ENCODE measurements at places on chromosomes 16 and 17. TPM values are rescaled to one million over a fixed set of nuclear protein-coding genes. Genes with fewer than 3 reads are reported as not detected.
A peak's percentile ranks its signal among the peaks of the same experiment; 100 is the strongest.

- no peak for DNase-seq
Observed at GRCh38 chr17:35243561-35244340, 879 bp downstream of the SLFN5 start.

GRCh38 chr17:42979511-42980273 is at the start of gene PTGES3L:
Gene PTGES3L (minus strand): TSS chr17:42980080. CDS start chr17:42980053, 27 bp downstream.
- no peak for DNase-seq

DNA sequence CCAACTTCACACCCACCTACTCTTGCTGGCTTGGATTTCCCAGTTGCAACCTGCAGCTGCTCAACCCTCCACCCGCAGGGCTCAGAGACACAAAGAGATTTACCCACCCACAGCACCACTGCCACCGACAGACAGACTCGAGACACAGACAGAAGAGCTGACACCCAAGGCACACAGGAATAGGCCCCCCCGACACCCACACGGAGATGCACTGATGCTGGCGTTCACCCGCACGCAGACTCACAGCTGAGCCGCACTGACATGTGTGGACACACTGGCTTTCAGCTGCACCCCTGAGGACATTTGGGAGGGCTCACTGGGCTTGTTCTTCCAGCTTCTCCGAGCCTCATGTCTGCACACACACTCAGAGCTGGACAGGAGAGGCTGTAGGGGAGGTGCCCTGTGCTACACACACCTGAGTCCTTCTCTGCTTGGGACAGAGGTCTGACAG is 8.2 kb downstream of the STX1B start:
- no peak for DNase-seq

- DNase-seq = no peak
Observed at GRCh38 chr16:54847207-54847606, 83.5 kb upstream of the IRX5 start.

GRCh38 chr17:40093580-40094201 is 6.7 kb downstream of the NR1D1 start:
- no peak for DNase-seq

DNA sequence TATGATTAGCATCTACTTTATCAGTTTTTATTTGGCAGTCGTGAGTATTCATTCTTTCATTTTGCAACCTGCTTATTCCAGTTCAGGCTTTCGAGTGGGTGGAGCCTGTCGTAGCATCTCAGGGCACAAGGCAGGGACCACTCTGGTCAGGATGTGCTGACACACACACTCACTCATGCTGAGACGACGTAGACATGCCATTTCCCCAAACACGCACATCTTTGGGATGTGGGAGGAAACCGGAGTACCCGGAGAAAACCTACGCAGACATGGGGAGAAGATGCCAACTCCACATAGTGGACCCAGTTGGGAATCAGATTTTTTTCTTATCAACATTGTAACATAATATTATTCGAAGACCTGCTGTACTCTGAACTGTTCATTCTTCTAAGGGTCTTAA is 756.5 kb upstream of the RBFOX1 start:
- DNase-seq = no peak

- no peak for DNase-seq
Observed at GRCh38 chr16:27085182-27085581, 18.5 kb downstream of the C16orf82 start.

GRCh38 chr17:49235896-49236295 is 5.3 kb upstream of the PHOSPHO1 start:
- DNase-seq = no peak

DNA sequence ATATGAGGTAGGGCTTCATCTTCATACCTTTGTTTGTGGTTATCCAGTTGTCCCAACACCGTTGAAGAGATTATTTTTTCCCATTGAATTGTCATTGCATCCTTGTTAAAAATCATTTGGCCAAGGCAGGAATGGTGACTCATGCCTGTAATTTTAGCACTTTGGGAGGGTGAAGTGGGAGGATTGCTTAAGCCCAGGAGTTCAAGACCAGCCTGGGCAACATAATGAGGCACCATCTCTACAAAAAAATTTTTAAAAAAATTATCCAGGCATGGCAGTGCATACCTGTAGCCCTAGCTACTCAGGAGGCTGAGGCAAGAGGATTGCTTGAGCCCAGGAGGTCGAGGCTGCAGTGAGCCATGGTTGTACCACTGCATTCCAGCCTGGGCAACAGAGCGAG is 223.9 kb downstream of the TANC2 start:
- DNase-seq = no peak

DNA sequence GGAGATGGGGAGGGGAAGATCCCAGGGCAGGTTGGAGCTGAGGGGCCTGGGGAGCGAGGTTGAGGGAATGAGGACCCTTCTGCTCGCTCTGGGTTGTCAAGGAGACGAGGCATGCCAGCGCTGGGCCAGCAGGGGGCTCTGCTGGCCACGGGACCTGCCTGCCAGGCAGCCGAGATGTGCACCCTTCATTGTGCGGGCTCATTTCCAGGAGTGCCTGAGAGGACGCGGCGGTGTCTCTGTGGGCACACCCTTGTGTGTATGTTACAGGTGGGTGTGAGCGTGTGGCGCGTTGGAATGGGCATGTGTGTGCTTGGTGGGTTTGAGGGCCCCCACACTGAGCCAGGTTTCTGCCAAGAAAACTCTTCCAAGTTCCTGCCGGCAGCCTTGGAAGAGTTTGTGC is 15.9 kb downstream of the ARHGAP23 start:
- DNase-seq = no peak

GRCh38 chr16:15773968-15774367 is 82.9 kb downstream of the MYH11 start:
- no peak for DNase-seq

DNA sequence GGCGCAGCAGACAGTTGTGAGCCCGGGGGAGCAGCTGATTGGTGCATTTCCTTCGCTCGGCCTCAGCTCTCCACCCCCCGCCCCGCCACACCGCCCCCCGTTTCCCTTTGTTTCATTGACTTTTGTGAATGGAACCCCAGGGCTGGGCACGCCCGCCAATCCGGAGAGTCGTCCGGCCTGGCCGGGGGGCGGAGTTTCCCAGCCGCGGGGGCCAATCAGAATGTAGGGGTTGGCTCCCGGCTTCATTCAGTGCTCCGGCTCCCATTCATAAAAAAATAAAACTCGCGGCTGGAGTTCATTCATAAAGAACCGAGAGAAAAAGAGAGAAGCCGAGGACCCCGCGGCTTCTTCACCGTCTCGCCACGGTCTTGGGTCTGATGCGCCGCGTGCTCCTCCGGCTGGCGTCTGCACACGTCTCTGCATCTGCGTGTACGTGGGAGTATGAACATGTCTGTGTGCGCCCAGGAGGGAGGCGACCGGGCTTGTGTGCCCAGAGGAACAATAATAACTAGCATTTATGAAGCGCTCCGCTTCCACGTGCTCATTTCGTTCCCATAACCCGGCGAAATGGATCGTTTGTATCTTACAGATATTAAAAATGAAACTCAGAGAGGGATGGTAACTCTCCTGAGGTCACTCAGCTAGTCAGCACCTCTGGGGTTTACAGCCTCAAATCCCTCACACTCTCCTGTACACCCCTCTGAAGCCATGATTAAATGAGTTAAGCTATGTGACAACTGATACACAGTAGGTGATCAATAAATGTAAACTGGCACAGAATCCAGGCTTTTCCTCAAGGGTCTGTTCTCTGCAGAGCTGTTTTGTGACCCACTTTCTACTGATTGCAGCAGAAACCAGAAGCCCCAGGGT is at the start of gene ETV4:
ETV4 (minus strand) TSS at position 22 of the 870 bp plus-strand sequence. CDS start 723 bp downstream, outside the sequence.
- peak; percentile 83 for DNase-seq

DNA sequence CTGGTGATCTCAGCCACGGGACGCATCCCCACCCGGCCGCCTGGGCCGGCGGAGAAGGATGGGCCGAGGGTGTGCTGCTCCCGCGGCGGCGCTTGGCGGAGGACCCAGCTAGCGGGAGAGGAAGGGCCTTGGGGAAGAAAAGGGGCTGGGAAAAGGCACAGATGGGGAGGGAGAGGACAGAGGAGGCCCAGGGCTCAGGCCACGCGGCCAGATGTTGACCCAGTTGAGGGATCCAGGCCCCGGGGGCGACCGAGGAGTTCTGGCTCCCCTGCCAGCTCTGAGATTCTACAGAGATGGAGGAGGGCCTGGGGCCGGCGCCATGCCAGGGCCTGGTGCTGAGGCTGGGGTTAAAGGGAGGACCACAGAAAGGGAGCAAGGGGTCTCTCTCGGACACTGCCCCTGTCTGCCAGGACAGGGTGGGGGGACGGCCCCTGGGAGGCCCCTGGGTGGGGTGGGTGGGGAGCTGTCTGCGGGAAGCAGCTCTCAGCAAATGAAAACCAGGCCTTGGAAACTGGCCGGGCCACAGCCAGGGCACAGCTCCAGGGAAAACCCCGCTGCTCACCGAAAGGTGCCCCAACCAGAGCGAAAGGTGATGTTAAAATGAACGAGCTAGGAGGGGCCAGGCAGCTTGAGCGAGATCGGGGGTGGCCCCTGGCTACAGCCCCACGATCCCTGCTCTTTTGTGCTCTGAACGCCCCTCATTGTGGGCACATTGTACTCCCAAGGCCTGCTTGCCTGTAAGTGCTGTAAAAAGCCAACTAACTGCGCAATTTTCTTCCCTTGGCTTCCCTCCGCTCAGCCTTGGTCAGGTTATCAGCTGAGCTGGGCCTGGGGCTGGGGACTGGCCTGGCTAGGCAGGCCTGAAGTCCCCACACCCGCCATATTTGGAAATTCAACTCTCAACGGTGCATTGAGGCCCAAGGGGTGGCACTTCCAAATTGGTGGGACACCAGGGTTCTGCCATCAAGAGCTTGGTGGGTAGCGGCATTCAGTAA is 191.4 kb downstream of the ZNF423 start:
- no peak for DNase-seq

- DNase-seq = no peak
Observed at GRCh38 chr17:47924785-47925677, 16.3 kb upstream of the PNPO start.

- no peak for DNase-seq
Observed at GRCh38 chr17:50280068-50280467, 5.8 kb downstream of the TMEM92 start.

- DNase-seq = peak; percentile 44
Observed at GRCh38 chr17:38922538-38923297, 2.7 kb upstream of the LASP1NB start.

- DNase-seq = no peak
Observed at GRCh38 chr16:87333101-87333500, 15.9 kb upstream of the C16orf95 start.

DNA sequence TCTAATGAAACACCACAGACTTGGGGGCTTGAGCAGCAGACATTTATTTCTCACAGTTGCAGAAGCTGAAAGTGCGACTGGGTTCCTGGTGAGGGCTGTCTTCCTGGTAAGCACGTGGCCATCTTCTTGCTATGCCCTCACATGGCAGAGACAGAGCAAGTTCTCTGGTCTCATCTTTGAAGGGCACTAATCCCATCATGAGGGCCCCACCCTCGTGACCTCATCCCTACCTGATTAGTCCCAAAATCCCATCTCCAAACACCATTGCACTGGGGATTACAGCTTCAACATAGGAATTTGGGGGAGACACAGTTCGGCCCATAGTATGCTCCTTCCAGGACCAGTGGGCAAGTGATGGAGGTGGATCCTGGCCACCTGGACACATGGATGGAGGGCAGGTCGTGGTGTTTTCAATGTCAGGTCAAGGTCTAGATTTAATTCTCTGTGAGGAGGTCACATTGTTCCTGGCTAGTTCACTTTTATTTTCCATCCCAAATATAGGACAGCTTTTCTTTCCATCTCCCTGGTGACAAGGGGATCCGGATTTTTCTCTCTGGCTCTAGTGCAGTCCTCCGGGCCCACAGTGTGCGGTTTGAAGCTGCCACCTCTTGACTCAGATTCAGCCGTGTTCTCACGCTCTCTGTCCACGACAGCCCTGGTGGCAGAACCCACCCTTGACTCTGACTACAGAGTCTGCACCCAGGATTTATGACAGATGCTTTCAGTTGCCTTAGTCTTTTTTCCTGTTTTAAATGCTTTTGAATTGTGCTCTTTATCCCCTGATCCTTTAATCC is 160.5 kb upstream of the NOL11 start:
- DNase-seq = no peak

DNA sequence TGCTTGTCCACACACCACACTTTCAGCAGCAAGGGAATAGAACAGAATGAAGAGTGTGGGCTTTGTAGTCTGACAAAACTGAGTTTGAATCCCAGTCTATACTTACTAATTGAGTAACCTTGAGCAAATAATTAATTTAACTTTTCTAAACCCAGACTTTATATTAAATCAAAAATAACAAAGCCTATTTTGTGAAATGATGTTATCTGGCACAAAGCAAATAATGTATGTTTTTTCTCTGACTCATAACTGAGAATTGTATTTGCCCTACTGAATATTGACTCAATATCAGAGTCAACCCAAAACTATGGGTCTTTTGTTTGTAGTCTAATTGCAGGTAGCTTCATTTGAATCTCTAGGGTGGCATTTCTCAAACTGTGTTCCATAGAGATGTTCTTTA is 77.9 kb upstream of the TANC2 start:
- DNase-seq = no peak

- DNase-seq = no peak
Observed at GRCh38 chr17:63399316-63399715, 46.8 kb downstream of the CYB561 start.

DNA sequence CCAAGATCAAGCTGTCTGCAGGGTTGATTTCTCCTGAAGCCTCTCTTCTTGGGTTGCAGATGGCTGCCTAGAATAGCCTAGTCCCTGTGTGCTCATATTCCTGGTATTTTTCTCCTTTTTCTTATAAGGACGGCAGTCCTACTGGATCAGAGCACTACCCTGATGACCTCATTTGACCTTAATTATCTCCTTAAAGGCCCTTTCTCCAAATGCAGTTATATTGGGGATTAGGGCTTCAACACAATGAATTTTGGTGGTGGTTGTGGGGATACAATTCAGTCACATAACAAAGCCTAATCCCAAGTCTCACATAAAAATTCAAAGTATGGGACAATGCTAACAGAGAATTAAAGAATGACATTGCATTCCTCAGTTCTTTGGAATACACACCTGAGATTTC is 238.8 kb upstream of the SALL1 start:
- no peak for DNase-seq

DNA sequence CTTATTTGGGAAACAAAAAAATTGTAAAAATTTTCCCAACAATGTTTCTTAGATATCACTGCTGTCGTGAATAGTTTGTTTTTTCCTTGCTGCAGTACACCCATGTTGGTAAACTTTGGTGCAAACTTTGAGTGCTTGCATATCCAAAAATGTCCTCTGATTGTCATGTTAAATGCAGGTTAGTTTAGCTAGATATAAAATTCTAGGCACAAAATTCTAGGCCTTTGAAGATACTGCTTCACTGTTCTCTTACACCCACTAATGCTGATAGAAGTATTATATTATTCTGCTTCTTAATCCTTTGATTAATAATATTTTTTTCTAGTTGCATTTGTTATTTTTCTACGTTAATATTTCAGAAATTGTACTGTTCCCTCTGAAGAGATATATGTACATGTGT is 16.1 kb downstream of the TOM1L1 start:
- no peak for DNase-seq

Gene GRB7
- 40.5 TPM for polyA plus RNA-seq

Gene ABAT
- 59.9 TPM for polyA plus RNA-seq

Gene CTRB2
- polyA plus RNA-seq = 0.13 TPM

Gene TMC8
- 1.9 TPM for polyA plus RNA-seq

Gene IL21R
- 0.19 TPM for polyA plus RNA-seq

Gene CCT6B
- 4.6 TPM for polyA plus RNA-seq

Gene TCAP
- polyA plus RNA-seq = 1.4 TPM

Gene NXPH3
- polyA plus RNA-seq = 1.5 TPM
